ENCODE measurements at places on chromosomes 3 and 15.
A peak's percentile ranks its signal among the peaks of the same experiment; 100 is the strongest.

- no peak for DNase-seq
These were observed 13.1 kb downstream of the PLXNA1 start for GRCh38 chr3:126995926-126996512.

GRCh38 chr15:85772668-85773067, 22.1 kb downstream of the KLHL25 start:
- no peak for DNase-seq

DNA sequence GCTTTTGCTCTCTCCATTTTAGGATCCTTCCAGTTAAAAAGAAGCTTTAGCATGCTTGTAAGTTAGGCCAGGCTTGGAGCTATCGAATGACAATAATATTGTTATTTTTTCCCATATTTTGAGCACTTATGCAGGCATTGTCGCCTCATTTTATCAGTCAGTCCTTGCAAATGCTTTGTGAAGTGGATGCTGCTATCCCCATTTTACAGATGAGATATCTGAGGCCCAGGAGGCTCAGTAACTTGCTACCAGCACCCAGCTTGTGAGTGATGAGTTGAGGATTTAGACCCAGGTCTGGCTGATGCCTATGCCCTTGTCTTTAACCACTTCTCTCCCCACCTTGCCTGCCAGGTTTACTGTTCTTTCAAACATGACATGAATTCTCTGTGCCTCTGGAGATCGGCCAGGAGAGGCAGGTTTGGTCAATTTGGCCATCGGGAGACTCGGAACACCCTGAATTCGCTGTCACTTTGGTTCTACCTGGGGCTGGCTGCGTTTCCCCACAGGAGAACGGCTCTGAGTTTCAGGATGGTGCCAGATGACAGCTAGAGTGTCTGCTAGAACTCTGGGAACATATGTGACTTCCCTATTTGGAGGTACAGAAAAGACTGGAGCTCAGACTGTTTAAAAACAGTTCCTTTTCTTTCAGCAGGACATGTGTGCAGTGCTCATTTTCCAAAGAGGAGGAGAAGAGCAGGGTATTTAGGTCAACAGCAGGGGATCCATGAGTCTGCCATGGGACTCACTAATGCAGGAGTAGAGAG, 25.5 kb upstream of the ZNF710 start:
- DNase-seq, result no peak

- no peak for DNase-seq
These were observed 62.8 kb upstream of the PLSCR4 start for GRCh38 chr3:146313746-146314111.

GRCh38 chr3:17033516-17034168, 148.9 kb downstream of the PLCL2 start:
- no peak for DNase-seq

DNA sequence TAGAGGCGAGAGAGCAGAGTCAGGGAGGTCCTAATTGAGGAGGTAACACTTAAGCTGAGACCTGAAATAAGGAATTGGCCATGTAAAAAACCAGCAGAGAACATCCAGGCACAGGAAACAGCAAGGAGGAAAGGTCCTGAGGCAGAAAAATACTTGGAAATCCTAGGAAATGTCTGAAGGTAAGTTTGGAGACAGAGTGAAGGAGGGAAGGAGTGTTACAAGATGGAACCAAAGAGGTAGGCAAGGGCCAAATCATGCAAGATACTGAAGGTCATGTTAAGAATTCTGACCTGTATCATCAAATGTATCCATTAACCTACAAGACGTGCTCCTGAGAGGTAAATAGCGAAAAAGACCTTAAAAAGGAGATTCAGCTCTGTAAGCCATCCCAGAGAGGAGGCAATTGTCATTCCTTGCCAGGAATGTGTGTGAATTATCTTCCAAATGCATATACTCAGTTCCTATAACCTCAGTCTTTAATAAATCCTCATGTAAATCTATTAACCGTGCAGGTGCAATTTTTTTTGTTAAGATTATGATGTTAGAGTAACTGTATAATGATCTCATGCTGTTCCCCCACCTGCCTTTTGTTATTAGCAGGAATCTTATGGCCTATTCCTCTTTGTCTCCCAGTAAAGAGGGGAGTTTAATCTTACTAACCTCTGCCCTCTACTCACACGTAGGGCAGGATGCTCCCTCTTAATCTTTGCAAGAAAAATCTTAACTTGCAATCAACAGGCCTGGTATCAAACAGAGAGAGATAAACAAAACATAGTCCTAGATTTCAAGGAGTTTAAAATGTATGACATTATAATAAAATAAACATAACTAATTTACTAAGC, 166.9 kb downstream of the ULK4 start:
- DNase-seq, result no peak

- DNase-seq, result no peak
These were observed 92.2 kb downstream of the CMSS1 start for GRCh38 chr3:99909714-99910495.

DNA sequence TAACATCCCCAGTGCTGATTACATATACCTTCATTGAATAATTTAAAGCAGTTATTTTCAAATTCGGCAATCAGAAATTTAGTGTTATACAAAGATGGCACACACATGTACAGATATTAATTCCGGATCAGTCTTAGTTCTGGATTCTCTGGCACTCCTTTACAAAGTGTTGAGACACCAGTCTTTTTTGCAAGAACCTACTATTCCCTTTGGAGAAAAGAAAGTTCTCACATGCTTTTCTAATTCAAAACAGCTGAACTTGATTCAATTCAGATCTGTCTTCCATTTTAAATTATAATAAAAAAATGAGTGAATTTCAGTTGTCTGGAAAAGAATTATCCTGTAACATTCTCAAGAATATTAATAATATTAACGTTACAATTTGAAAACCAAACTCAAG, 20.4 kb downstream of the CCDC191 start:
- no peak for DNase-seq

- DNase-seq, result no peak
These were observed 4.8 kb downstream of the GCNT3 start for GRCh38 chr15:59616379-59616778.

DNA sequence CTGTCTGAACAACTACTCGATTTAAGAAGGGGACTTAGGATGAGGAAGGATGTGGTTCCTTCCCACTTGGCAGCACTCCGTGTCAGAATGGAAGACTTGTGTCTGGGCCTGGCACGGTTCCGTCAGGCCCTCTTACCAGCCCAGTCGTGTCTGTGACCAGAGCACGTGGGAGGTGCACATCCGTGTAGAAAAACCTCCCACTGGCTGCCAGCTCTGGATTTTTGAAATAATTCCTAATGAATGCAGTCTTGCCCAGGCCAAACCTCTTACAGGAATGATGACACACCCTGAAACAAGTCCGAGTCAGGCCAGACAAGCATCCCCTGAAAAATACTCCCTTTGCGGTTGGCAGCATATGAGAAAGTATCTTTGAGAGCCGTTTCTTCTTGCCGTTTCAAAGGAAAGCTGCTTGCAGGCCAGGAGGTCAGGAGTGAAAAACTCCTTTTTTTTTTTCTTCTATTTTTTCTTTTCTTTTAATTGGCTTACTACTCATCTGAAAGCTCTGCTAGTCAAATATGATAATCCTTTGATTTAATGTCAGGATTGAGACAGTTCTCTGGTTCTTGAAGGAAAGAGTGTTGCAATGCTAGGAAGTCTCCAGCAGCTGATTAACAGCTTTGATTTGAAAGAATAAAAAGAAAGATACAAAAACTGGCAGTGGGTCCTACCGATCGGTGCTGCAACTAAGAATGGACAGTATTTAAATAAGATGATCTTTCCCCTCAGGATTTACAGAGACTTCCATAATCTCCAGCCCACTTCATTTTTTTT, 19.8 kb downstream of the IL1RAP start:
- peak; percentile 55 for DNase-seq

GRCh38 chr3:59798372-59799086, 748.7 kb upstream of the CFAP20DC start:
- DNase-seq, result no peak

- no peak for DNase-seq
These were observed 4.5 kb downstream of the HDC start for GRCh38 chr15:50260969-50261496.

- DNase-seq, result no peak
These were observed 228.1 kb upstream of the PROK2 start for GRCh38 chr3:72013084-72013483.

- no peak for DNase-seq
These were observed 47.4 kb upstream of the PSMD6 start for GRCh38 chr3:64070704-64071103.

DNA sequence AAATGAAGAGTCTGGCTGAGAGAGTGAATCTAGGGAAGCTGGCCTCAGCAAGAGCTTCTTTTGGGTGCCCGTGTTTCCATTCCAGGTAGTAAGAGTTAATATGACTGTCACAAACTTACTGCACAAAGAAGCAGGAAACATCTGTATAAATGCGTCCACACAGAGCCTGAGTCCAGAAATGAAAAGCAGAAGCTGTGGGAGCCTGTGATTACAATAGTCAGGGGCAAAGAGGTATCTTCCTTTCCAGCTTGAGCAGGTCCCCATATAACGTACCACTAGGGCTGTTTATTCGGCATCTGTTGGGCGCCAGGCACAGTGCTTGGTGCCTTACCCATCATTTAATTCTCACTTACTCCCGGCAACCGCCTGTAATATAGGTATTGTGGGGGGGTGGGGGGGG, 40.5 kb upstream of the B3GNT5 start:
- DNase-seq, result no peak

GRCh38 chr3:143536817-143537535, 311.3 kb downstream of the SLC9A9 start:
- DNase-seq, result peak; percentile 50

DNA sequence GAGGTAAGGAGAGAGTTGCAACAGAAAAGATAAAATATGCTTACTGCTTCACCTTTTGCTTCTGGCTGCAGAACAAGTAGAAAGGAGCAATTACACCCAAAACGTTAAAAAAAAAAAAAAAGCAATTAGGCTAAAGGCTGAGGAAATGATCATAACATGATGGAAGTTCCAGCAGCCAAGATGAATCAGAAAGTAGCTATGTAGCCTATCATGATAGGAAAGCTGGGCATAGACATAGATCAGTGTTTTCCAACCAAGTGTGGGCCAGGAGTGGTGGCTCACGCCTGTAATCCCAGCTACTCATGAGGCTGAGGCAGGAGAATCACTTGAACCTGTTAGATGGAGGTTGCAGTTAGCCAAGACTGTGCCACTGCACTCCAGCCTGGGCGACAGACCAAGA, 52.6 kb downstream of the AGTR1 start:
- DNase-seq, result no peak

- no peak for DNase-seq
These were observed 55.1 kb upstream of the UBE2E1 start for GRCh38 chr3:23750573-23751210.

GRCh38 chr3:187016639-187017345, 86.5 kb downstream of the ST6GAL1 start:
- DNase-seq, result no peak

GRCh38 chr3:77549034-77549433, 509.1 kb downstream of the ROBO2 start:
- no peak for DNase-seq
